ENCODE measurements at places on chromosomes 5 and 9.

DNA sequence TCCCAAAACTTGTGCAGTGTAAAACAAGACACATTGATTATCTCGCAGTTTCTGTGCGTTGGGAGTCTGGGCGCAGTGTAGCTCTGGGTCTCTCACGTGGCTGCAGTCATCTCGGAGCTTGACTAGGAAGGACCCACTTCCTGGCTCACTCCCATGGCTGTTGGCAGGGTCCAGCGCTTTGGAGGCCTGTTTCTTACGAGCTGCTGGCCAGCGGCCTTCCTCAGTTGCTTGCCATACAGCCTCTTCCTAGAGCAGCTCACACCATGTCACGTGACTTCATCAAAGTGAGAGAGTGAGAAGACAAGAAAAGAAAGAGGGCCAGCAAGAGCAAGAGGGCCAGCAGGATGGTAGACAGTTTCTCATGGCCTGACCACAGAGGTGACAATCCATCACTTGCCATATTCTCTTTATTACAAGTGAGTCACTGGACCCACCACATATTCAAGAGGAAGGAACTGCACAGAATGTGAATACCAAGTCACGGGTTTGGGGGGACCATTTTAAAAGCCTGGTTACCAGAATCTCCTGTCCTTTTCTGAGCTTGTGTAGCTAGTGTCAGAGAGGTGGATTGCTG is 36.2 kb downstream of the MCCC2 start:
- DNase-seq = no peak

DNA sequence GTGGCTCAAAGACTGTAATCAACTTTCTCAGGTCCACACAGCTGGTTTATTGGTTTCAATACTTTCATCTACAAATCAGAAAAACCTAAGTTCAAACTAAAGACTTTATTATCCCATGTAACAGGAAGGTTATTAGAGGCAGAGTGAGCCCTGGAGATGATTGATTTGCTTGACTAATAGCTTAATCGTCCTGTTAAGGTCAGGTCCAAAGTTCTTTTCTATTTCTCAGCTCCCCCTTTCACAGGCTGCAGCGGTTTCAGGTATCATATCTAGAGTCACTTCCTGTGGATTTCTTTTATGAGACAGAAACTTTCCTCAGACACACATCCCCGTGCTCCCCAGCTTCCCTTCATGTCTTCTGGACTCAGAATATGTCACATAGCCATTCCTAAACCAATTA is 166.4 kb downstream of the PRELID2 start:
- no peak for DNase-seq

- DNase-seq = no peak
These were observed 32.6 kb downstream of the CD180 start for GRCh38 chr5:67163863-67164595.

DNA sequence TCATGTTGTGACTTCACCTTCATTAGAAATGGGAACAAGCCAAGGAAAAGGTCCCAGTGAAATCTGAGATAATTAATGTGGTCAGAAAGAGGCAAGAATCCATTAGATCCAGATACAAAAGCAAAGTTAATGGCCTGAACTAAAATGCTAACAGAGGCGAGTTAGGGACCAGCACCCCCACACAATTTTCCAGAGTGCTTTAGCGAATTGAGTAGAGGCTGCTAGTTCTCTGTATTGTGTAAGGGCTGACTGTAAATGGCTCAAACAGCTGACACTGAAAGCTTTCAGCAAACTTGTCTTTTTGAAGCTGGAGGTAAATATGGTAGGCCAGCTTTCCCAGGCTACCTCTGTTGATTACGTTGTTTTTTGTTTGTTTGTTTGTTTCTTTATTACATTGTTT is 75.5 kb downstream of the CSNK1A1 start:
- no peak for DNase-seq

- DNase-seq = no peak
These were observed 722.9 kb upstream of the RGMB start for GRCh38 chr5:98050583-98050982.

DNA sequence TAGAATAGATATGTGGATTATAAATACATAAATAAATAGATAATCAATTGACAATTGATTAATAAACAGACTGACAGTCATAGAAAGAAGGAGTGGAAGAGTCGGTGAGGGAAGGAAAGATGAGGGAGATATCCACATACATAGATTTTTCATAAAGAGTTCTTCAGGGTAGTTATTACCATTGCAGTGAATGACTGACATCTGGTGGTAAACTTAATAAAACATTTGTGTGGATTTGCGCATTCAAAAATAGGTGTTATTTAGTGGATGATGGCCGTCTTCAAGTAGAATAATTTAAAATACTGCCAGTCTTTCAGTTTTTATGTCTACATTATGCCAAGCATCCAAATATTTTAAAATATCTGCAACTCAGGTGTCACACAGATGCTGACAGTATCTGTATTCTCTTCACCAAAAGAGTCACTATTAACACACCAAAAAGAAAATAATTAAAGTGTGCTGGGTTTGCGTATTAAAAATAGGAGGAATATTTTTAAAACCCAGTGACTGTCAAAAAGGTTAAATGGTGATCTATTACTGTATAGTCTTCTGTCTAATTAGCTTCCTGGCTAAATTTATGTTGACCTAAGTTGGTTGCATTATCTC is 78.8 kb downstream of the GIN1 start:
- no peak for DNase-seq

DNA sequence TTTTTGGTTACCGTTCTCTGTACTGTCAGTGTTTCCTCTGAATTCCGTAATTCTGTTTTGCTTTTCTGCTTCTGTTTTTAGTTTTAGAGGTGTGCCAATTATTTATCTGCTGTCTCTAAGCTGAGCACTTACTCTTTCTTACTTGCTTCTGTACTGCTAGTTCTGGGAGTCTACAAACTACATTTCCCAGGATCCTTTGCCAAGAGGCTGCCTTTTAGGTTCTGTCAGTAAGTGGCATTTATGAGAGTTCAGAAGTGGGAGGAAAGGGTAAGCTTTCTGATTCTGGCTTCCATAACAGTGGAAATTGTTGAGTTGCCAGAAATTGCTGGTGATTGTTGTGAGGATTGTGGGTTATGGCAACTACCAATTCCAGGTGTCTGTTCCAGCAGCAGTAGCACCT is 102.4 kb downstream of the OSTF1 start:
- no peak for DNase-seq

DNA sequence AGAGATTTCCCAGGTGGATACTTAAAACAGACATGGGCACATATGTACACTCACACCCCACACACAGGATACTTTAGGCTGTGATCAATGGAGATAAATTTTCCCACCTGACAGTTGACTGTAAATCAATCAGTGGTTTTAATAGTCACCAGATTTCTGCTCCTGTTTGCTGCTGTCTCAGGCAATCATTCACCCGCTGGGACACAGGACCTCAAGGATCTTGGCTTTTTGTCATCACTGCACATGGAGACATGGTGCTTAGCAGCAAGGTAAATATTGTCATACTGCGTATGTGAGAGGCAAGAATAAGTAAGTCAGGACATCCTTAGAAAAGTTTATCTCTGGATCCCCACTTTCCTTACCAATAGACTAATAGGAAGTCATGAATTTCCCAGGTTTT is 60.8 kb upstream of the KLF9 start:
- no peak for DNase-seq

GRCh38 chr5:61731267-61731945 is 399.3 kb downstream of the ZSWIM6 start:
- DNase-seq = no peak

DNA sequence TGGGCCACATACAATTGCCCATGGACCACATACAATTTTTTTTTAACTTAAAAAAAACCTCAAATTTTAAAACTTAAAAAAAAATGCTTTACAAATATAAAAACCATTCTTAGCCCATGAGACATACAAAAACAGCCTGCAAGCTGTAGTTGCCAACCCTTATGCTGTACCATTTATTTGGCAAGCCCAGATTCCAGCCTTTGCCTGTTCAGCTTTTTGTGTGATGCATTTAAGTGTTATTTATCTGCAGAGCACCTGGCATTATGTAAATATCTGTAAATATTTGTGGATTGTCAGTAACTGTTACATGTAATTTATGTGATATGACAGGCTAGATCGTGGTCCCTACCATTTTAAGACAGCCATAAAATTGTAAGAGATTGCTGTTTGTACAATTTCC is 32.6 kb downstream of the HEXB start:
- no peak for DNase-seq

DNA sequence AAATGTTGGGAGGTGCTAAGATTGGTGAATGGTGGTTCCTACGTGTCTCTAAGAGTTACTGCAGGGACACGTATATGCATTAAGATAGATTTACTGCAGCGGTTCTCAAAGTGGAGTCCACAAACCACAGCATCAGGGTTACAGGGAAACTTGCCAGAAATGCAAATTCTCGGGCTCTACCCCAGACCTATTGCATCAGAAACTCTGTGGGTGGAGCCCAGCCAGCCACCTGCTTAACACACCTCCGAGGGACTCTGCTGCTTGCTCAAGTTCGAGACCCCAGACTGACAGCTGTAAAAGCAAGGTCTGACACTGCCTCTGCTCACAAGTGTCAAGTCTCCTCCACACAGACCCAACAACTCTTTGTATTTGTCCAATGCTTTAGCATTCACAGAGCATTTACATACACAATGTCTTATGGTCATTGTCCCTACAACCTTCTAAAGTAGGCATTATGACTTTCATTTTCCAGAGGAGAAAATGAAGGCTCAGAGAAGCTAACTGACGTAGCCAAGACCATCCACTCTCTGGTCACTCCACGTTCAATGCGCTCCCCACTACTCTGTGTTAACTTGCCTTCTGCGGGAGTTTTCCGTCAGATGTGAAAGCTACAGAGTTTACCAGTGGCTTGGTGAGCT is 48.8 kb downstream of the HSD17B3 start:
- no peak for DNase-seq

DNA sequence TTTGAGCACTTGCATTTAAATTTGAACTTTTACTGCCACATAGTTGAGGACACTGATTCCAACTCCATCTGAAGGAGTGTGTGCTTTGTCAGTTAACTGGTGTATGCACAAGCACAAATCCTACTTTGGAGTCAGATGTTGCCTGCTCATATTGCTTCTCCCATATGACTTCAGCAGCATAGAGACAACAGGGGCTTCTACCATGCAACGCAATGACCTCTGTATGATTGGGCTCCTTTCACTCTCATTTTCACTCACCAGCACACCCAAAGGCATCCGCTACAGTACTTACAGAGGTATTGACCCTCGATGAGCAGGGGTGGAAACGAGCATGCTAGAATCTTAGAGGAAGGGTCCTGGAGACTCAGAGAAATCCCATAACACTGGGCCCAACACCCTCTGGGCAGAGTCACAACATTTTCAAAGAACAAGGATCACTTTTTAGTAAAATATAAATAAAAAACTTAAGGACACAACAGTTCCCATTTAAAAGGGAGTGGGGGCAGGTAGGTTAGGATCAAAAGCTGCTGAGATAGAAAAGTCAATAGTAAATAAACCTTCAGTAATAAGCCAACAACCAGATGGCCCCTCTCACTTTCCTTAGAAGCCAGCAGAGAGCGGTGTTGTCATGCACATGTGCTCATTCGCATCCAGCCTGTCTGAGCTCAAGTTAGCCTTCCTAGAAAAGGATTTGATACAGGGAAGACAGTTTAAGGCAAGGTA is 203.8 kb downstream of the SNCAIP start:
- DNase-seq = no peak

Data from stimulated activated CD4-positive, alpha-beta T cell treated with anti-CD3 and anti-CD28 coated beads, Interleukin-15, amount 100 ng/mL, for 48 hours (primary cell).